ENCODE measurements at places on chromosomes 7 and 10.

GRCh38 chr7:155510975-155511701 is 35.2 kb downstream of the CNPY1 start:
- no peak for DNase-seq

- no peak for DNase-seq
Measured at GRCh38 chr10:85612378-85612775, 754.2 kb downstream of the GRID1 start.

GRCh38 chr10:11208908-11209829 is 191.5 kb downstream of the CELF2 start:
- no peak for DNase-seq

- DNase-seq, result no peak
Measured at GRCh38 chr7:103658055-103659005, 212.3 kb upstream of the SLC26A5 start.

DNA sequence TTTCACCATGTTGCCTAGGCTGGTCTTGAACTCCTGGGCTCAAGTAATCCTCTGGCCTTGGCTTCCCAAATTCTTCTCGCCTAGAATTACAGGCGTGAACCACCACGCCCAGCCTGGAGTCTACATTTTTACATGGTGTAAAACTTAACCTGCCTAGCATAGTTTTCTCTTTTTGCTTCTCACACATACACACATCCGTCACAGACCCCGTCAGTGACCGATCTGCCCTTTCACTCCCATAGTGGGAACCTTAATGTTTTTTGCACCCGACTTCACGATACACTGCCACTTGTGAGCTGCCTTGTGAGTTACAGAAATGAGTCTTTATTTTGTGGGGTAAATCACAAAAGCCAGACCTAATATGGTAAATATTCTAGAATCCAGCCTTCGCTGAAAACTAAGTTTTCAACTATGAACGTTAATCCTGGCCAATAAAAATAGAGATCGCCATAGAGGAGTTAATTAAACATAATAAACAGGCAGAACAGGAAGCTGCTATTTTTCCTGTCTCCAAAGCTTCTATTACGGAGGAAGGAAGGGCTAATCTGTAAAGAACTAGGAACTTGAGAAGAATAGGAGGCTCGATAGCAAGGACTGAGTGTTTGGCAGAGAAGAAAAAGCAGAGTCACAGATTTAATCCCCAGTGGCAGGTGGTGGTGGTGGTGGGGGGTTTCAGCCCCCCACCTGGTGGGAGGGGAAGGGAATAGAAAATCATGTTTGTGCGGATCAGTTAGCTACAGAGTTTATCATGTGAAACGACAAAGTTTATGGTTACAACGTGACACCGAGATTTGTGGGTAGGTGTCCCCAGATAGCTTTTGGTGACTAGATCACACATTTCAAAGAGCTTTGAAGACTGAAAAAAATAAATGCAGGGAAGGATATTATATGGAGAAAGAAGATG is 14.7 kb upstream of the FAM171A1 start:
- no peak for DNase-seq

All from cortex of kidney (tissue), 1 donor.